Activated CD8-positive, alpha-beta memory T cell treated with anti-CD3 and anti-CD28 coated beads, Interleukin-2, amount 50 U/mL, for 4 hours (primary cell): ENCODE measurements at places on chromosomes 4 and X.

- no peak for DNase-seq
These were observed 45.4 kb downstream of the TIGD4 start for GRCh38 chr4:152734015-152734698.

DNA sequence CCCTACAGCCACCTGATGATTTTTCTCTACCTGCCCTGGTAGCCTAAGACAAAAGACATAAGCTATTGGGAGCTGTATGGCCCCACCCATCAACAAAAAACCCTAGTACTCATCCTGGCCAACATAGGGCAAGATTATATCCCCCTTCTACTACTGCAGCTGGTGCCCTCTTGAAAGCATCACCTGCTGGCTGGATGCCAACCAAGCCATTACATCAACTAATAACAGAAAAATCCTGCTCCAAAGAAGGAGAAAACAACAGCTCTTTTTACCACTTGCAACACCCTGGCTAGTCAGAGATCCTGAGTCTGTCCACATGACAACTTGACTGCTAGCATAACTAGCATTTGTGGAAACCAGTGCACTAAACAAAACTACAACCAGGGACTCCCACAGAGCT lies 43.6 kb upstream of the UPRT start:
- no peak for DNase-seq

DNA sequence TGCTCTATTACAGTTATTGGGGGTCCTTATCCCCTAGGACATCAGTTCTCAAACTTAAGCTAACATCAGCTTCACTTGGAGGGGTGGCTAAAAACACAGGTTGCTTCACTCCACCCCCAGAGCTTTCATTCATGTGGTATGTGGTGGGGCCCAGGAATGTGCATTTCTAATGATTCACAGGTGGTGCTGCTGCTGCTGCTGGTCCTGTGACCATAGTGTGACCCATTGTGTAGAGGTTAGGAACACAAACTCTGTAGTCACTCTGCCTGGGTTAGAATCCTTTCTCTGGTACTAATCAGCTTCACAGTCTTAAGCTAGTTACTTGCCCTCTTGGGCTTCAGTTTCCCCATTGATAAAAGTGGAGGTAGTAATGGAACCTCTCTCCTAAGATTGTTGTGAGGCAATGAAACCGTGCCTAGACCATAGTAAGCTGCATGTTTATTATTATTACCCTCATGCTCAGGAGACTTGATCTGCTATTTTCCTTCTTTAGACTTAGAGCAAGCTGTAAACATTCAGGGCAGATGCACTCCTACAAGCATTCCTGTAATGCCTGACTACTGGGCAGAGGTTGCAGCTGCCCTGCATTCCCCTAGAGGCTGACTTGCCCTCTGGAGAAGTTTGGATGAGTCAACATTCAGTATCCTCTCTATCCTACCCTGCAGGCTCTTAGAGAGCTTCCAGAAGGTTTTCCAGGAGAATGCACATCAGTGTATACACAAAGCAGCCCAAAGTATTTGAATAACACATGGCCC lies 94.1 kb upstream of the ACSL4 start:
- DNase-seq: no peak

GRCh38 chr4:186348433-186348832 lies 82.4 kb downstream of the F11 start:
- DNase-seq: no peak

DNA sequence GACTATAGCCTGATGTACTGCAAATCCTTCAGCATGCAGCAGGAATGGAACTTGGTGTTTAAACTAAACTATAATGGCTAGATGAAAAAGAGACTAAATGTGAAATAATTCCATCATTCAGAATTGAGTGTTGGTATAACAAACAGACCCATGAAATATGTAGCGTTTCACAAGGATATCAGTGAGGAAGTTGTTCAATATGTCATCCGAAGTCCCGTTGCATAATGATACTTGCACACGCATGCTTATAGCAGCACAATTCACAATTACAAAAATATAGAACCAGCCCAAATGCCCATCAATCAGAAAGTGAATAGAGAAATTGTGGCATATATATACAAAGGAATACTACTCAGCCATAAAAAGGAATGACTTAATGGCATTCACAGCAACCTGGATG lies 20.4 kb downstream of the MECP2 start:
- no peak for DNase-seq

- DNase-seq: no peak
These were observed 45.3 kb upstream of the BDH2 start for GRCh38 chr4:103144926-103145325.

GRCh38 chrX:12949205-12949926 lies 25.5 kb upstream of the TMSB4X start:
- DNase-seq: no peak

GRCh38 chrX:101408532-101408841 lies 465 bp downstream of the HNRNPH2 start:
- no peak for DNase-seq

- DNase-seq: no peak
These were observed 66.3 kb downstream of the GAB1 start for GRCh38 chr4:143402776-143403552.

DNA sequence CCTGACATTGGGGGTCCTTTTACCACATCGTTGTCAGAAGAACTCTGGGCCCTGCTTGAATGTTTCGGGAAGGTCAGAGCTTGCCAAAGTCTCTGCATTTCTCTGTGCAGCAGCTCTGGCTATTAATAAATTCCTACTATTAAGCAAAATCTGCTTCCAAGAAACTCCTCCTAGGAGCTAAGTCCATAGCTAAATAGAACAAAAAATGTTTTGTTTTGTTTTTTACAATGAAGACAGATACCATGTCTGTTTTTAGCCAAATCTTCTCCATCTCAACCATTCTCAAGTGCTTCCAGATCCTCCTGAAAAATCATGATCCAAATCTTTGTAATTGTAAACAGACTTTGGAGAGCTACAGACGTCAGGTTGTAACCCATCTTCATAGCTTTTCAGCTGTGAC lies 161.6 kb downstream of the SPATA18 start:
- DNase-seq: no peak

DNA sequence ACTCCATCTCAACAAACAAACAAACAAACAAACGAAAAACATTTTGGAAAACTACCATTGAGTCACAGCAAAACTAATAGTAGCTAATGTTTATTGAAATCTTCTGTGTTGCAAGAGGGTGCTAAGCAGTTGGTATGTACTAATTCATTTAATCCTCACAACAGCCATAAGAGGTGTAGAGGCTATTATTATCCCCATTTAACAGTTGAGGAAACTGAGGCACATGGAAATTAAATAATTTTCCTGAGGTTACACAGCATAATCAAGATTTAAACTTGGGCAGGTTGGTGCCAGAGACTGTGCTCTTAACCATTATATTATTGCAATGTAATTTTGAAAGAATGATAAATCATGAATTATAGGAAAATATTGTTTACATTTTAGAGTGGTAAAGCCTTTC lies 17.5 kb upstream of the RHOH start:
- no peak for DNase-seq

DNA sequence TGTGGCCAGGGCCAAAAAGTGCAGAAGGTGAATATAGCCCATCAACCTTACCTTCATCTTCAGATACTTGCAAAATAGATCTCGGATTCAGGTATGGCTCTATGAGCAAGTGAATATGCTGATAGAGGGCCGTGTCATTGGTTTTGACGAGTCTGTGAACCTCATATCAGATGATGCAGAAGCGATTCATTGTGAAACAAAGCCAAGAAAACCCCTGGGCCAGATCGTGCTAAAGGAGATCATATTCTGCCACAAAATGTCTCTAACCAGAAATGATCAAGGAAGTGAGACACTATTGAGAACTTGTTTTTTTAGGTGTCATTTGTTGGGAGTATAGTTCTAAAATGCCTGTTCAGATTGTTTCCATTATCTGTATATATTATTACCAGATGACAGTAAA lies 48.3 kb downstream of the PDK3 start:
- DNase-seq: no peak

DNA sequence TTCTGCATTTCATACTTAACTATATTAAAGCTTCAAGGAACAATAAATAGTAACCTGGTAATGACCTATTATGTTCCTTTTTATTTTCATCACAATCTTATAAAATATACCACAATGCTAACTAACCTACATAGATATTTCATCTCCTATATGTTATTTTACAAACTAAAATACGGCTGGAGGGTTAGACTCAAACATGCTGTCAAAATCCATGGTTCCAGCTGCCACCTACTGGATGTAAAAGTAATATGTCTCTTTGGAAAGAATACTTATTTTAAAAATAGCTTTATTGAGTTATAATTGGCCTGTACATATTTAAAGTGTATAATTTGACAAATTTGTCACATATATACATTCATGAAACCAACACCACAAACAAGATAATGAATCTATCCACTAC lies 15.0 kb downstream of the RGN start:
- no peak for DNase-seq
